ENCODE measurements at places on chromosomes 6 and 20.
A peak's percentile ranks its signal among the peaks of the same experiment; 100 is the strongest.

GRCh38 chr20:6012179-6012578 is 41.7 kb downstream of the LRRN4 start:
- DNase-seq = no peak

- DNase-seq = peak; percentile 63
These were observed 23.0 kb upstream of the FKBP1A start for GRCh38 chr20:1415667-1416468.

DNA sequence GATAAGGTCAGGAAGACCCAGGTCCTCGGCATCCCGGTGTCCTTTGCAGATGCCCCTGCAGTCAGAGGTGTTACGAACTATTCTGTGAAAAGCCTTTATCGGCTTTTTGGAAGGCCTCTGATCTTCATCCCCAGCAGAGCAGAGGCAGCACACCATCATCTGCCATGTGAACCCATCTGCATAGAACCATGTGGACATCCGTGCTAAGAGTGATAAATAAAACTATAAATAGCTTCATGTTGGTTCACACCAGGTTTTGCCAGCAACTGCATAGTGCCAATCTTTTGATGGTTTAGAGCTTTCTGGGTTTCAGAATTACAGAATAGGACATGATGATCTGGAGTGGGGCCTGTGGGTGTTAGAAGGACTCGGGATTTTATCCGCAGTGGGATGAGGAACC is 33.6 kb downstream of the SIRPA start:
- DNase-seq = no peak

- DNase-seq = no peak
These were observed 89.7 kb downstream of the TCP11 start for GRCh38 chr6:35051396-35051795.

DNA sequence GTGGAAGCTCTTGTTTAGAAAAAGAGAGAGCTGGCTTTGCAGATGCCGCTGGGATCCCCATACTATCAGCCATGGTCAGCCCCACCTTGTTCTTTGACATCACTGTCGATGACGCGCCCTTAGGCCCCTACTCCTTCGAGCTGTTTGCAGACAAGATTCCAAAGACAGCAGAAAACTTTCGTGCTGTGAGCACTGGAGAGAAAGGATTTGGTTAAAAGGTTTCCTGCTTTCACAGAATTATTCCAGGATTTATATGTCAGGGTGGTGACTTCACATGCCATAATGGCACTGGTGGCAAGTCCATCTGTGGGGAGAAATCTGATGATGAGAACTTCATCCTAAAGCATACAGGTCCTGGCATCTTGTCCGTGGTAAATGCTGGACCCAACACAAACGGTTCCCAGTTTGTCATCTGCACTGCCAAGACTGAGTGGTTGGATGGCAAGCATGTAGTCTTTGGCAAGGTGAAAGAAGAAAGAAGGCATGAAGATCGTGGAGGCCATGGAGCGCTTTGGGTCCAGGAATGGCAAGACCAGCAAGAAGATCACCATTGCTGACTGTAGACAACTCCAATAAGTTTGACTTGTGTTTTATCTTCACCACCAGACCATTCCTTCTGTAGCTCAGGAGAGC is 2.4 kb upstream of the BLCAP start:
- no peak for DNase-seq

- DNase-seq = no peak
These were observed 538.3 kb downstream of the GRIK2 start for GRCh38 chr6:101931766-101932165.

DNA sequence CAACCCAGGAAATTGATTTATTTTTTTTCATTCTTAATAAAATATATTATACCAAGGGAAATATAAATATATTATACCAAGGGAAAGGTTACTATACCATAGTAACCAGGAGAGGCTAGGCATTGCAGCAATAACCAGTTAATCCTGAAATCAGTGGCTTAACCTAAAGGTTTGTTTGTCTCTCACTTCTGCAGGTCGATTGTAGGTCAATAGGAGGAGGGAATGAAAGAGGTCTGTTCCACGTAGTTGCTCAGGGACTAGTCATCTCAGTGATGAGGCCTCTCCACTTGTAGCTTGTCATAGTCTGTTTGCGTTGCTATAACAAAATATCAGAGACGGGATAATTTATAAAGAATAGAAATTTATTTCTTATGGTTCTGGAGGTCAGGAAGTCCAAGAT is 168.0 kb downstream of the GJA1 start:
- DNase-seq = no peak

- no peak for DNase-seq
These were observed 154.6 kb downstream of the KCNQ5 start for GRCh38 chr6:72776456-72776855.

GRCh38 chr20:23612396-23612795 is 6.7 kb upstream of the CST9 start:
- DNase-seq = no peak

- no peak for DNase-seq
These were observed 7.5 kb upstream of the APCDD1L start for GRCh38 chr20:58522666-58523065.

- no peak for DNase-seq
These were observed 19.4 kb downstream of the MDGA1 start for GRCh38 chr6:37678078-37678846.

GRCh38 chr6:51241376-51241775 is 422.7 kb downstream of the TFAP2B start:
- DNase-seq = no peak

- DNase-seq = no peak
These were observed 109.0 kb downstream of the HMGCLL1 start for GRCh38 chr6:55469951-55470366.

GRCh38 chr20:32189691-32190615 is 17.6 kb downstream of the PLAGL2 start:
- no peak for DNase-seq

All from AG04449 (cell line).